T-cell (primary cell): ENCODE measurements at places on chromosomes 7 and 10.
A peak's percentile ranks its signal among the peaks of the same experiment; 100 is the strongest.

DNA sequence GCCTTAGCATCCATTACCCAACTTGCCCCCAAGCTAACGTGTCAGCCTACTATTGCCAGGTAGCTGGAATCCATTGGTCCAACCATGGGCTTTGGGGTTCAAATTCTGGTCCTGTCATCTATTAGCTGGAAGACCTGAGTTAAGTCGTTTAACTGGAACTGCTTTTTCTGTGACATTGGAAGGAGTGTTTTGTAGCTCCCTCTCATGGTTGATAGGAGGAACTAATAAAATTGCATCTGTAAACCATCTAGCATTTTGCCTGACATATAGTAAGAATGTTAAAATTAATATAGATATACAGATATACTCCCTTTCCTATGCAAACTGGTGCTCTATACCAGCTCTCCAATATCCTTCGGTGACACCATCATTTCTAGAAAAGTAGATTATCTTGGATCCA lies 23.8 kb upstream of the SLF2 start:
- H3K4me3 ChIP-seq: no peak overlapping the region
- H3K4me1 ChIP-seq: no peaks in the 10 kb centered on the region
- no peak overlapping the region for H3K27ac ChIP-seq
- no peaks in the 10 kb centered on the region for H3K36me3 ChIP-seq
- H3K27me3 ChIP-seq: peaks cover 18% of the 10 kb centered on the region
- DNase-seq: peak; percentile 8

DNA sequence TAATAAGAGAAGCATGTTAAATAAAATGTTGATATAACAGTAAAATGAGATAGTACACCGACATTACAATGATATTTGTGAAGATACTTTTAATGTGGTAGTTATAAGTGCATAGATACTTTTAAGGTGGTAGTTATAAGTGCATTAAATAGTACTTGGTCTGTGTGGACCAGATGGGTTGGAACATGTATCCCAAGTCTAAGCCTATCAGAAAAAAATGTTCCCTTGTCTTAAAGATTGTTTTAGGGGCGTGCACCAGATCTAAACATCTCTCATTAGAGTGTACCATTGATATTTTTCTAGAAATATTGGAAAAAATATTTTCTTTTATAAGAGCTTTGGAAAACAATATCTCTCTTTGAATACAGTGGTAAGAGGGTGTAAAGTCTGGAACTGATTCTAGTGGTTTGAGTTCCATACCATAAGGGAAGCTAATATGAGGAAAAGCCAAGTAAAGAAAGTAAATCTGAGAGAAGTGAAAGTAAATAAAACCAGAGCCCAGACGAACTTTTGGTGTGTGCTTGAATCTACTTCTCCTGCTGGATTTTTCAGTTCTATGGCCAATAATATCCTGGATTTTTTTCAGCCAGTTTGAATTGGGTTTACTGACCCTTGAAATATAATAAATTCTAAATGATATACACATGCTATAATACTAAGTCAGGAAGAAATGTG lies 175.3 kb downstream of the MBL2 start:
- no peaks in the 10 kb centered on the region for H3K4me1 ChIP-seq
- no peaks in the 10 kb centered on the region for H3K36me3 ChIP-seq
- H3K27me3 ChIP-seq: no peaks in the 10 kb centered on the region
- no peak for DNase-seq
- no peak overlapping the region for H3K27ac ChIP-seq
- no peak overlapping the region for H3K4me3 ChIP-seq

- H3K36me3 ChIP-seq: peaks cover 11% of the 10 kb centered on the region
- H3K4me1 ChIP-seq: no peaks in the 10 kb centered on the region
- no peak for DNase-seq
Measured at GRCh38 chr10:32489901-32490300, 44.0 kb downstream of the CCDC7 start.

- no peaks in the 10 kb centered on the region for H3K27me3 ChIP-seq
- H3K4me3 ChIP-seq: no peak overlapping the region
- H3K36me3 ChIP-seq: no peaks in the 10 kb centered on the region
- no peak overlapping the region for H3K27ac ChIP-seq
Measured at GRCh38 chr10:49096890-49097445, 18.4 kb downstream of the VSTM4 start.

GRCh38 chr10:49252313-49253034 lies 46.5 kb upstream of the C10orf71 start:
- no peak for DNase-seq
- peaks cover 5% of the 10 kb centered on the region for H3K27me3 ChIP-seq
- H3K27ac ChIP-seq: no peak overlapping the region
- no peak overlapping the region for H3K4me3 ChIP-seq
- no peaks in the 10 kb centered on the region for H3K36me3 ChIP-seq

DNA sequence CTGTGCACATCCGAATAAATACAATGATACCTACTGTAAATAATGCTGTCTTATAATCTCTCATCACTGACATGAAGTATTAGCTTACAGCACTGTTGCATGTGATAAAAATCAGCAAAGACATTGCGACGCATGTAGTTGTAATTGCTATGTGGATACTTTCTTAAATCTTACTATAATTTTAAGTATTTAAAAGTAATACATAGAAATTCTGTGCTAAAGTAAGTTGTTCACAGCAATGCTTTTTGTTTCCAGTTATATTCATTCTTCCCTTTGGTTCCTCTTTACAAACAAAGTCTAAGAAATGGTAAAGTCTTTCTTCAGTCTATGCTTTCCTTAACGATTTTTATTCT lies 113.7 kb upstream of the DGKB start:
- no peak for DNase-seq
- no peaks in the 10 kb centered on the region for H3K27me3 ChIP-seq
- H3K36me3 ChIP-seq: no peaks in the 10 kb centered on the region
- no peak overlapping the region for H3K27ac ChIP-seq
- no peaks in the 10 kb centered on the region for H3K4me1 ChIP-seq

- no peak overlapping the region for H3K4me3 ChIP-seq
- H3K27ac ChIP-seq: no peak overlapping the region
- no peak for DNase-seq
- no peaks in the 10 kb centered on the region for H3K36me3 ChIP-seq
Measured at GRCh38 chr7:156419782-156420181, 220.8 kb upstream of the RNF32 start.

- peaks cover 2% of the 10 kb centered on the region for H3K27me3 ChIP-seq
- H3K27ac ChIP-seq: no peak overlapping the region
- H3K36me3 ChIP-seq: no peaks in the 10 kb centered on the region
- H3K4me1 ChIP-seq: no peaks in the 10 kb centered on the region
- H3K4me3 ChIP-seq: no peak overlapping the region
Measured at GRCh38 chr7:49089717-49090116, 165.4 kb downstream of the CDC14C start.

GRCh38 chr10:93742633-93743349 lies 14.9 kb upstream of the LGI1 start:
- H3K4me3 ChIP-seq: no peak overlapping the region
- no peaks in the 10 kb centered on the region for H3K4me1 ChIP-seq
- H3K36me3 ChIP-seq: no peaks in the 10 kb centered on the region
- no peaks in the 10 kb centered on the region for H3K27me3 ChIP-seq
- no peak for DNase-seq

DNA sequence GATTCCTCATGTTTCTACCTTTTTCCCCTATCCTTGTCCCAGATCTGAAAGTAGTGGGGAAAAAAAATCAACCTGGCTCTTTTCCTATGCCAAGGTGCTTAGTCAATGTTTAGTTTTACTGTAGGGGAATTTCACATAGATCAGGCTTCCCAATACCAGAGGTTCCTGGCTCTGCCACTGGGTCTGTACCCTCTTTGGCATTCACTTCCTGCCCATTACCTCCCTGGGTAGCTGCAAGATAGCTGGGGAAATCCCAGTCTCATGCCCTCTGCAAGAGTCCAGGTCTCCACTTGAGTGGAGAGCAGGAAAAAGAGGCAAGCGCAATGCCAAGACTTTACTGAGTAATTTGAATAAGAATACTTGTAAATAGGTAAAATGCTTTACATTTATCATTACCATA lies 3.5 kb upstream of the BPGM start:
- no peaks in the 10 kb centered on the region for H3K36me3 ChIP-seq
- no peak overlapping the region for H3K4me3 ChIP-seq
- no peak for DNase-seq
